ENCODE measurements at places on chromosomes 5 and 9.

GRCh38 chr5:151151793-151152192 is 5.8 kb downstream of the ANXA6 start:
- H3K4me3 ChIP-seq = no peak overlapping the region
- DNase-seq = no peak
- H3K36me3 ChIP-seq = no peaks in the 10 kb centered on the region
- no peaks in the 10 kb centered on the region for H3K27me3 ChIP-seq
- peaks cover 54% of the 10 kb centered on the region for H3K4me1 ChIP-seq
- H3K27ac ChIP-seq = peak overlapping the region; percentile 83

DNA sequence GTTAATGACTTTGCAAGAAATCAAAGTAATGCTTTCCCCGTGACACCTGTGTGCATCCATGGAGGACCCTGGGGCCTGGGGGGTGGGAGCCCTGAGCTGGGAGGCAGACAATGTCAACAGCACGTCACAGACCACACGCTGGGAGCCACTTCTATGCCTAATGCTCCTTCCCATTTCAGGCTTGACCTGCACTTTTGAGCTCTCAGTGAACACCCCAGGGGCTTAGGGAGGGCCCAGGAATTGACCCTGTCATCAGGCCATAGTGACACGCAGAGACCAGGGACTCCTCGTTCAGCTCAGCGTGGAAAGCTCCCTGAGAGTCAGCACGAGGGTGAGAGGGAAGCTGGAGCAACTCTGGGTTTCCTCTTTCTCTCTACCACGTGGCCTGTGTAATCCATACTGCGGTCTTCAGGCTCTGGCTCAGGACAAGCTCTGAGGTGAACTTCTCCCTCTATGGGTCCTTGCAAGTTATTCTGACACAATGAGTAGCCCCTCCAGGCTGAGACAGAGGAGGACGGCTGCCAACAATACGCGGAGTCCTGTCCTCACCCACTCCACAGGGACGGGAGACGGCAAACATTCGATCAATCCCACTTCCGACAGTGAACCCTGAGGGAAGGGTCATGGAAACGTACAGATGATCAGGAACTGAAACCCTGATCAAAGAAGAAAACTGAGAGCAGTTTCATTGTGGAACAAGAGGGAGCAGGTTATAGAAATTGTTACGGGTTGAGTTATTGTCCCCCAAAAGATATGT is 130.8 kb upstream of the IRX4 start:
- no peak overlapping the region for H3K4me3 ChIP-seq
- no peaks in the 10 kb centered on the region for H3K36me3 ChIP-seq

DNA sequence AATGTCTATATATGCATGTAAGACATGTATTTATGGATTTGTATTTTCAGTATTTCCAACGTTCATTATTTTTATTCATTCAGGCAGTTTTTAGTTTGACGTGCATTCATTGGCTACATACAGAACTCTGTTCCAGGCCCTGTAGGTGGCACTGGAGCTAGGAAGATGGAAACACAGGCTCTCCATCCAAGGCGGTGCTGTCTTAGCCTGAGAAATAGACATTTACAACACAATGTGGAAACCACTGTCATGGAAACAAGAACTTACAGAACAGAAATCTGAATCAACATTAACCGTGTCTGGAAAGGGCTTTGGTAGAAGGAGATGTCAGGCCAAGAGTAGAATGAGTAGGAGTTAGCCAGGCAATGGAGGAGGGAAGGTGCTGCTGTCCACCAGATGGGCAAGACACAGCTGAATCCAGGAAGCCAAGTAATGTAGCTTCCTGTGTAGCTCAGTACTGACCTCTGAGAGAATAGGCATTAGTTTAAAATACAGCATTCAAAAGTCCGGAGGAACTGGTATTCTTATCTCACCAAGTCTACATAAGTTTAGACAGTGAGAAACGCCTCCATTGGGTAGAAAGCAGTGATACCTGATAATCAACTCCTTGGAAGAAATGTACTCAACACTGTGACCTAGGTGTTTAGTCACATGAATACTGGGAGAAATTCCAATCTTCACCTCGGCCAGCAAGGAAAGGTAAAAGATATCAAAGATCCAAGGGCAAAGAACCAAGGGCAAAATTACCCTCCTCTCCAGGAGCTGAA is 388.6 kb upstream of the CDH6 start:
- no peaks in the 10 kb centered on the region for H3K4me1 ChIP-seq
- H3K4me3 ChIP-seq = no peak overlapping the region
- no peaks in the 10 kb centered on the region for H3K36me3 ChIP-seq
- H3K27me3 ChIP-seq = no peaks in the 10 kb centered on the region
- H3K27ac ChIP-seq = no peak overlapping the region
- no peak for DNase-seq

GRCh38 chr5:2744485-2744884 is 7.0 kb downstream of the IRX2 start:
- no peak overlapping the region for H3K27ac ChIP-seq
- peaks cover 16% of the 10 kb centered on the region for H3K36me3 ChIP-seq
- H3K4me3 ChIP-seq = no peak overlapping the region

- H3K4me3 ChIP-seq = no peak overlapping the region
- H3K27me3 ChIP-seq = no peaks in the 10 kb centered on the region
- no peak for DNase-seq
- no peaks in the 10 kb centered on the region for H3K36me3 ChIP-seq
Measured at GRCh38 chr5:27266184-27266583, 227.8 kb upstream of the CDH9 start.

Data from esophagus squamous epithelium (tissue), 5 donors.